ENCODE measurements at places on chromosomes 12 and 14.
A peak's percentile ranks its signal among the peaks of the same experiment; 100 is the strongest.

- H3K4me3 ChIP-seq, result no peak overlapping the region
- no peak overlapping the region for H3K27ac ChIP-seq
- H3K27me3 ChIP-seq, result no peaks in the 10 kb centered on the region
- DNase-seq, result no peak
- H3K4me1 ChIP-seq, result no peaks in the 10 kb centered on the region
Measured at GRCh38 chr12:19639781-19640415, 200.6 kb downstream of the AEBP2 start.

DNA sequence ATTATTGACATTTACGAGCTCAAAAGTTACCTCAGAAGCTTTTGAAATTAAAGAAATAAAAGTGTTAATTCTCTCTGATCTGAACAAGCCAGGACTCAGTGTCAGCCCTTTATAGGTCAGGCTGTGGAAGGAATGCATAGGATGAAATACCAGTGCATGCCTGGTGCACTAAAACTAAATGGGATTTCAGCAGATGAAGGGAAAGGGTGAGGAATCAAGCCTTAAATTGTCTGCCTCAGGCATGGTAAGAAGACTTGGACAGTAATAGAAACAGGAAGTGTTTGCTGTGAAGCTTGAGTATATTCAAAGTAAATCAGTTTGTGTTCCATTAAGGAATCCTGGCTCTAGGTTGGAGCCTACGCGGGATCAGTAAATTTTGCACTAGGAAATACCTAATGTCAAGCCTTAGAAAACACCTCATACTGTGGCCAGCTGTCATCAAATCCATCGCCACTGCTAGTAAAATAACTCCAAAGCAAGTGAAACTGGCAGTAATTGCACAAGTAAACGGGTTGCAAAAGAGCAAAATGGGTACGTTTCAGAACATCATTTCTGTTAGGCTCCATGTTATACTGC is 76.3 kb downstream of the PDE3A start:
- H3K4me3 ChIP-seq, result no peak overlapping the region
- H3K27me3 ChIP-seq, result no peaks in the 10 kb centered on the region
- no peak overlapping the region for H3K27ac ChIP-seq

DNA sequence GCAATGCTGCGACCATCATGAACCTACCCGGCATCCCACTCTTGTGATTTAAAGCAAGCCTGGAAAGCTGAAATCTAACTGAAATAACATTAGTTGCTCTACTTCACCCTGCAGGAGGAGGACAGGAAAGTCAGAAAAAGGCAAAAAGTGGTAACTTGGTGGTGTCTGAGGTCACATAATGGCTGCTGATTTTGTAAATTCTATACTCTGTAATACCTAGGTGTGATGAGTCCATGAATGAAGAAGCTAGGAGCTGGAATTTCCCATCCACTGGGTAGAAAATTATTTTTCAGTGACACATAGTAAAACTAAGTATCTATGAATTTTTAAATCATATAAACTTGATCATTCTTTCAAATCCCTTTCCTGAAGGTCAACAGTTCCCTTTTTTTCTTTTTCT is 183.8 kb downstream of the FOXN3 start:
- no peaks in the 10 kb centered on the region for H3K36me3 ChIP-seq
- H3K27ac ChIP-seq, result no peak overlapping the region
- DNase-seq, result no peak
- H3K27me3 ChIP-seq, result no peaks in the 10 kb centered on the region
- H3K4me1 ChIP-seq, result 0 out of 2 replicates have a peak, but pooled peaks cover 2% of the 10 kb centered on the region

GRCh38 chr12:125184213-125184967 is 119.2 kb downstream of the AACS start:
- no peak overlapping the region for H3K27ac ChIP-seq
- H3K4me1 ChIP-seq, result peaks cover 12% of the 10 kb centered on the region
- H3K4me3 ChIP-seq, result no peak overlapping the region
- DNase-seq, result no peak
- no peaks in the 10 kb centered on the region for H3K27me3 ChIP-seq

DNA sequence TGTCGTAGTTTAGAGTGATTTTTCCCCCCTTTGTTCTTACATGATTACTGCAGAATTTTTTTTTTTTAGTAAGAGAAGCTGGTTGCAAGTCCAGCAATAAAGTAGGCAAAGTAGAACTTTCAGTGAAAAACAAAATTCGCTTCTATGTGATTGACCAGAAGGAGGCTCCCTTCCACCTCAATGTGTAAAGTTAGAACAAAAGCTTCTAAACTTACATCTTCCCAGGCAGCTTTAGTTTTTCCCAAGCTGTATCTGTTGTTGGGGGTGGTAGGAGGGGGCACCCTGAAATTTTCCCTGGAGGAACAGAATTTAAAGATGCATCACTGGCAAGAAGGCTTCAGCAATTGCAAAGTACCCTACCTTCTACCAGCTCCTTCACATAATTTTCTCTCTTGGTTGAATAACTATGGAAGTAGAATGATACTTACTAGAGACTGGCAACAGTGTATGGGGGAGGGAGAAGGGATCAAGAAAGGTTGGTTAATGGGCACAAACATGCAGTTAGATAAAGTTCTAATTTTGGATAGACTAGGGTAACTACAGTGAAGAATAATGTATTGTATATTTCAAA is 87.3 kb upstream of the E2F7 start:
- no peaks in the 10 kb centered on the region for H3K4me1 ChIP-seq
- no peak overlapping the region for H3K4me3 ChIP-seq
- no peaks in the 10 kb centered on the region for H3K27me3 ChIP-seq
- DNase-seq, result peak; percentile 5

DNA sequence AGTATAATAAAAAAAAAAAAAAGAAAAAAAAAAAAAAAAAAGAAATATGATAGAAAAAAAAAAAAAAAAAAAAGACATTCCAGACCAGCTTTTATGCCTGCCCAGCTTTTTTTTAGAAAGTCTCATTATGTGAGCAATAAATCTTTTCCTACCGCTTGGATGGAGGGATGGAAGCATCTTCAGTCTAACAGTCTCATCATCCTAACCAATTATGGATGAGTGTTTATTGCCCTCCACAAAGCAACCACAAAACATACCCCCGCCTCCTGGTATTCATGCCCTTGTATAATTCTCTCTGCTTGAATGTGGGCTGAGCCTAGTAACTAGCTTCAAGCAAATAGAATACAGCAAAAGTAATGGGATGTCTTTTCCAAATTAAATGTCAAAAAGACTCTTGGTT is 33.7 kb upstream of the ADAMTS20 start:
- no peaks in the 10 kb centered on the region for H3K27me3 ChIP-seq
- no peaks in the 10 kb centered on the region for H3K4me1 ChIP-seq
- no peak overlapping the region for H3K4me3 ChIP-seq
- H3K36me3 ChIP-seq, result no peaks in the 10 kb centered on the region
- no peak overlapping the region for H3K27ac ChIP-seq

DNA sequence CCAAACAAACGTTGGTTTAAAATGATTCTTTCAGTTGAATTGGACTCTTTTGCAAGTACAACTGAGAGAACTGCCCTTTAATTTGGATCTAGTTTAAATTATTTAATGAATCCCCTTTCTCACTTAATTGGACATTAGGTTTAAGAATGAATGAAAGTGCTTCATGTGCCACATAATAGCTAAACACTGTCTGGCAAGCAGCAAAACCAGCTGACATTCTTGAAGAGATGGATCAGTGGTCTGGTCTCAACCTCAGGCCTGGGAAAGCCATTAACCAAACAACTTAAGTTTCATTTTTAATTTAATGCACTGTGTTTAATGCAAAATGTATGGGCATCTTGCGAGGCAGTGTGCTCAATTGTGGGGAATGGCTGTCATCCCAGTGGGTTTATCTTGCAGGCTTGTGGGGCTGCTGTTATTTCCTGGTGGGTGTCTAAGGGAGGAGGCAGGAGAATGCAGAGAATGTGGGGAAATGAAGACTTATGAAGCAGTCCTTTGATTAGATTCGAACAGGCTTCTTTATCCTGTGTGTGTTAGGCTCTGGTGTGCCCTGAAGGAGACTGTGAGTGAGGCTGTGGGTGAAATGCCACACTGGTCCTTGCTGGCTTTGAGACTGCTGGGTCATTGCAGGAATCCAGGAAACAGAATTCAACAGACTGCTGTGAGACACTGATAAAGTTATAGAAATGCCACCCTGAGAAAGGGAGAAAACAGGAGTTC is 144.1 kb upstream of the PELI2 start:
- DNase-seq, result no peak
- H3K4me3 ChIP-seq, result no peak overlapping the region
- no peak overlapping the region for H3K27ac ChIP-seq
- no peaks in the 10 kb centered on the region for H3K36me3 ChIP-seq

DNA sequence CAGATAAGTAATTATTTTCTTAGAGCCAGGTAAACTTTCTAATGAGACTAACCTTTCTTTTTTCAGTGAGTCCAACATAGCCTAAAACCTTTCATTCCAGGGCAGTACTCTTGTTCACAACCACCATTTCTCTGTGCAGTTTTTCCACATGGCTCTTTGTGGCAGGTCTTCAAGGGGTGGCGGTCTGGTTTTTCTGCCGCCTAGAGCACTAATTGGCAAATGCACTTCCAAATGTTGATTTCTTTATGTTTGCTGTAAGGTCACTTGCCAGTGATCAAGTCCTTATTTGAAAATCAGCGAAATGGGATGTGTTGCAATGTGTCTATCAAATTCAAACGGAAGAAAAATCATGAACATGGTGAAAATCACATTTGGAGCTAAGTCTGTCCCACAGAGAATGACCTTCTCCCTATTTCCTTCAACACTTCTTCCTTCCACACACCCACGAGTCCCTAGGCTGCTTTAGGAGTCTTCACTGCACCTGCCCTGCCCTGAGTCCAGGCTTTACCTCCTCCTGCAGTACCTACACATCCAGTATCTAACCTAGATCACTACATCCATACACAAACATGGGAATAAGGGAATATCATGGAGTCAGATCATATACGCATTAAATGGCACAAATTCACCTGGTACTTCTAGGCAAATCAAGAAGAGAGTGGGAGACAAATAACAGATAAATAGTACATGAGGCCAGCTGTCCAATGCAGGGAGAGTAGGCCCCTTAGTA is 1.9 kb downstream of the SRGAP1 start:
- no peak overlapping the region for H3K4me3 ChIP-seq
- H3K4me1 ChIP-seq, result peaks cover 1% of the 10 kb centered on the region
- DNase-seq, result no peak
- no peaks in the 10 kb centered on the region for H3K27me3 ChIP-seq
- H3K27ac ChIP-seq, result no peak overlapping the region

DNA sequence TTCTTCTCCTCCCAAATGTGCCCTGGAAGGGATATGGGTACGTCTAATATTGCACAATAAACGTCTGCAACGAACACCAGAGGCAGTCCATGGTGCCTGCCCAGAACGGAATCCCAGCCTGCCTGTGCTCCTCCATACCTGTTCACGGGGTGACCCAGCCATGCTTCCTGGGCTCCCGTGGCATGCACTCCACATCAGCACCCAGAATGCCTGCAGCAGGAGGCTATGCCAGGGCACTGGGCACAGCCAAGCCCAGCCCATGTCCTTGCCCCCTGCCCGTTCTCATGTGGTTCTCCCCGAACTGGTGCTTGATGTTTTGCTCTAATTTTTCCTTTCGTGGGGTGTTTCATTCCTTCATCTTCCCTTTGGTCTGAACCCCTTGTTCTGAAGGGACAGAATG is 404.3 kb downstream of the BCL11B start:
- no peaks in the 10 kb centered on the region for H3K27me3 ChIP-seq
- H3K4me3 ChIP-seq, result no peak overlapping the region
- H3K36me3 ChIP-seq, result no peaks in the 10 kb centered on the region
- no peak for DNase-seq
- no peak overlapping the region for H3K27ac ChIP-seq
- H3K4me1 ChIP-seq, result no peaks in the 10 kb centered on the region

DNA sequence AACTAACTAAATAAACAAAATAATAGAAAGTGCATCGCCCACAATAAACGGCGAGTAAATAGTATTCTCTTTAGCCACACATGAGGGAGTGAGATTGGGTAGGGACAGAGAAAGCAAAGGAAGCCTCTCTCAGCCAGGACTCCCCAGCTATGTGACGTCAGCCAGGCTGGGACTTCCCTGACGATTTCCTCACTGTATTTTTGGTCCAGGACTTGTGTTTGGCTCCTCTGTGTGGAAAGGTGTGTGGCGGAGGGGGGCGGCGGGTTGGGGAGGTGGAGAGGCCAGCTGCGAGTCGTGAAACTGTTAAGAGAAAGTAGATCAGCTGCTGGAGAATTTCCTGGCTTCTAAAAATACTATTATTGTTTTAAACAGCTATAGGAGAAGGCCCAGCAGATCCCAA is 1124.6 kb downstream of the AACS start:
- DNase-seq, result no peak
- H3K36me3 ChIP-seq, result no peaks in the 10 kb centered on the region
- no peak overlapping the region for H3K4me3 ChIP-seq
- no peaks in the 10 kb centered on the region for H3K27me3 ChIP-seq

DNA sequence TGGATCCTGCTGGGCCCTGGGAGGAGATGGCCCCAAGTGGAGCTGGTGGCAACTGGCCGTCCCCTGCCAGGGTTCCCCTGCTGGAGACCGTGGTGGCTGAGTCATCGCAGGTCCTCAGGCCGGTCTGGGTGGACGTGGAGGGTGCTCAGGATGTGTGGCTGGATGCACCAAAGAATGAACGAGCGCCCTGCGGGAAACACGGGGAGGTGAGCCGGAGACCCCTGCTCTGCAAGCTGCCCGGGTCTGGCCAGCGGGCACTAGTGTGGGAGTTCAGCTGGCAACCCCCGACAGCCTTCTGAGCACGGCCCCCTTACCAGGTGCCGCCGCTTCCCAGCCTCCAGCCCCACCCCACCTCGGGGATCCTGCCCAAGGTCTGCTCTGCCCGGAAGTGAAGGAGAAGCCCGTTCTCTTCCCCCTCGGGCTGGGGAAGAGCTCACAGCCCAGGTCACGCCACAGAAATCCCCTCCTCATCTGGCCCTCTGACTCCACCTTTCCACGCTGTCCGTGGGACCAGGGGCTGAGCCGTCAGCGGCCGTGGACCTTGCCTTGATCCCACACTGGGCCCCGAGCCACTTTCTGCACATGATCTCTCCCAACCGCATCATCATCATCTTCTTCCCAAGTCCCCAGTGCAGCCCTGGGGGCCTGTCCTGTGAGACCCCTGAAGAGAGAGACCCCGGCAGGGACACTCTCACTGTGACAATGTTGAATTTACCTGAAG is 165.5 kb downstream of the KIF26A start:
- no peak overlapping the region for H3K4me3 ChIP-seq
- H3K27ac ChIP-seq, result no peak overlapping the region
- H3K27me3 ChIP-seq, result no peaks in the 10 kb centered on the region
- no peak for DNase-seq
- no peaks in the 10 kb centered on the region for H3K36me3 ChIP-seq

DNA sequence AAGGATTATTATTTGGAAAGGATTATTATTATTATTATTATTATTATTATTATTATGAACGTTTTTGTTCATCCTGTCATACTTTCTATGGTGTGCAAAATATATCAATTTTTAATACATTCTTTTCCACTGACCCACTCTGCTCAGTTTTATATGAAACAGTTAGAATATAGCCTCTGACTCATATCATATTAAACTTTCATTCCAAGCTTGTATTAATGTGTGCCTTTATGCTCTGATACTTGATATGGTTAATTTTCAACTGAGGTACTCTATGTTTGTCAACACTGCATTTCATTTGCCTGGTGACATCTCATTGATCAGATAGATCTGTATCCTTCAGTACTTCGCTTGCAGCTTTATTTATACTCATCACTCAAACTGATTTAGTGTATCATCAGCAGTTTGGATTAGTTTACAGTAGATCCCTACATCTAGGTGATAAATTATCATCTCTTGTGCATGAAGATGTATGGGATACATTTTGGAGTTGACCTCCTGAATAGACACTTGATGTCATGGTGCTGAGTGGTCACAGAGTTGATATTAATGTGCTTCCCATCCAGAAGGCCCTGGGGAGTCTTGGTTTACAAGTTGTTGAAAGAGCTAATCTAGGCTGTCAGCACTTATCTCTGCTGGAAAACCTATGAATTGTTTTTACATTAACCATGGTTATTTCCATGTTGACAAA is 271.8 kb downstream of the TRHDE start:
- no peaks in the 10 kb centered on the region for H3K4me1 ChIP-seq
- DNase-seq, result no peak
- H3K4me3 ChIP-seq, result no peak overlapping the region
- H3K27ac ChIP-seq, result no peak overlapping the region
- no peaks in the 10 kb centered on the region for H3K27me3 ChIP-seq
- H3K36me3 ChIP-seq, result no peaks in the 10 kb centered on the region
